ENCODE measurements at places on chromosomes 6 and 20.

DNA sequence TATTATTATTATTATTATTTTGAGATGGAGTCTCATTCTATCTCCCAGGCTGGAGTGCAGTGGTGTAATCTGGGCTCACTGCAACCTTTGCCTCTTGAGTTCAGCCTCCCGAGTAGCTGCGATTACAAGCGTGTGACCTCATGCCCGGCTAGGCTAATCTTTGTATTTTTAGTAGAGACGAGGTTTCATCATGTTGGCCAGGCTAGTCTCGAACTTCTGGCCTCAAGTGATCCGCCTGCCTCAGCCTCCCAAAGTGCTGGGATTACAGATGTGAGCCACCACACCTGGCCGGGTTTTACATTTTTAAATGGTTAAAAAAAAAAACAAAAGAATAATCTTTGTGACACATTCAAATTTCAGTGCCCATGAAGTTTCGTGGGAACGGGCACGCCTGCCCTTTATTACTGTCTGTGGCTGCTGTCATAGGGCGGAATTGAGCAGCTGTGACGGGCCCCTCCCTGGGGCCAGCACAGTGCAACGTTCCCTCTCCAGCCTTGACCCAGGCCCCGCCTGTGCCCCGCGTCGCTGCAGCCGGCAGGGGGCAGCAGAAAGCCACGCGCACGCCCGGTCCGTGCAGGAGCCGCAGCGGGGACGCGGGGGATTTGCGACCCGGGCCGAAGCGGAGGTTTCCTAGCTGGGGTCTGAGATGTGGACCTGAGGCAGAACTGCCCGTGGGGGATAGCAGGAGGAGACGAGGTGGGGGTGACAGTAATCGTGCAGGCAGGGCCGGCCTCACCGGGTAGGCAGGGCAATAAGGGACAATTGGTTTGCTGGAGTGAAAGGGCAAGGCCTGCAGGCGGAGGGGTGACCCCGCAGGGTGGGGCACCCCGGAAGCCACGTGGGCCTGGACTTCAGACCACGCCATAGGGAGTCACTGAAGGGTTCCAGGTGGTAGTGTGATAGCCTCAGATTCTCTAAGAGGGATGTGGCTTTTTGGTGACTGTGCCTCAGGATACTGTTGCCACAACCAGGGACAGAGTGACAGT is 54.3 kb downstream of the SYTL3 start:
- DNase-seq: peak; percentile 95

DNA sequence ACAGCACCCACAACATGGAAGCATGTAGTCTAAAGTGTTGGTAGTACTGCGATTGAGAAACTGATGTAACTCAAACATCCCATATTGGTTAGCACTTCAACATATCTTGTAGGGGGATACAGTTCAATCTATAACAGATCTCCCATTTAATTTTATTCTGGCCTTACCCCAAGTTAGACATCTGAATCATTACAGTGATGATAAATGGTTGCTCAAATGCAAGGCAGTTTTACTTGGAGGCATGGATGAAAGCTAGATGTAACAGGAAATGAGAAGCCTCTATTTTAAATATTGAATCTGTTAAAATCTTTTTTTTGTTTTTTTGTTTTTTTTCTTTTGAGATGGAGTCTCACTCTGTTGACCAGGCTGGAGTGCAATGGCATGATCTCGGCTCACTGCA is 44.2 kb upstream of the FAM50B start:
- no peak for DNase-seq

- no peak for DNase-seq
These were observed 441.0 kb upstream of the MARCKS start for GRCh38 chr6:113416170-113416569.

DNA sequence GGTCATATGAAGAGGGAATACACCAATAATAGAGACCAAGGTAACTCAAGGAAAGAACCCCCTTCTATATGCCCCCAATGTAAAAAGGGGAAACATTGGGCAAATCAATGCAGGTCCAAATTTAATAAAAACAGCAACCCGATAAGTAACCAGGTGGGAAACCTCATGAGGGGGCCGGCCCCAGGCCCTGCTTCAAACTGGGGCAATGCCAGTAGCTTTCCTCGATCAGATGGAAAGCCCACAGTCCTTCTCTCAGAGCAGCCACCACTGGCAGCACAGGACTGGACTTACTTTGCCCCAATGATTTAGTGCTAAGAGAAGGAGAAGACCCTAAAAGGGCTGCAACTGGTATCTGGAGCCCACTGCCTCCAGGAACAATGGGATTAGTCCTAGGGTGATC is 65.6 kb upstream of the ASCC3 start:
- DNase-seq: no peak
